ENCODE measurements at places on chromosomes 1 and 21.

DNA sequence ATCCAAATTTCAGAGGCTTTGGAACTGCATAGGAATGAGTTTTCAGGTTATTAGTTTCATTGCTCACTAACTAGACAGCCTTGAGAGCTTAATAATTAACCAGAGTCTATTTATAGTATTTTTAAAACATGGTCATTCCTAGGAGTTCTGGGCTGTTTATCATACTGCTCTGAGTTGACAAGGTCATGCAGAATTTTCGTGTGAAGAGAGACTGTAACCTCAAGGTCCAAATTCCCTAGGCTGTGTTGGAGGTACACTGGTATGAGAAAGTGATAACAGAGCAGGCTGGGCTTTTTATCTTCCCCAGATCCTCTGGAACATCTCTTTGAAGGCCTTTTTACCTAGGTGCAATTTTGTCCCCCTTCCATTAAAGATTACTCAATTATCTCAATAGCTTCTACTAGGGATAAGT, 736.3 kb downstream of the LTN1 start:
- DNase-seq = no peak

- no peak for DNase-seq
These were observed 186.4 kb upstream of the ZNHIT6 start for GRCh38 chr1:85894651-85895050.

DNA sequence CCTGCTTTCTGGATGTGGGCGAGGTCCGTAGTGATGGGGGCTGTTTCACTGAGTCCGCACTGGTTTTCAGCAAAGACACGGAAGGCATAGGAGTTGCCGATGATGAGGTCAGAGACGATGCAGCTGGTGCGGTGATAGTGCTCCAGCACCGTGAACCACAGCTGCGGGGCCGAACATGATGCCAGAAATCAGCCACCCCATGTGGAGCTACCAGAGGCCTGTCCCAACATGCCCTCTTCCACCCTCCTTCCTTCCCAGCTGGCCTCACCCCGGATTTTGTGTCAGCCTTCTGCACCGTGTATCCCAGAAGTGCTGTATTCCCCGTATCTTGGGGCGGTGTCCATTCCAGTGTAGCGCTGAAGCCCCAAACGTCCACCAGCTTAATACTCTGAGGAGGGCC, 10.0 kb downstream of the MYBPHL start:
- no peak for DNase-seq

- no peak for DNase-seq
These were observed 384.3 kb downstream of the NTNG1 start for GRCh38 chr1:107525145-107525544.

- no peak for DNase-seq
These were observed 9.8 kb downstream of the CACYBP start for GRCh38 chr1:175009532-175009931.

- DNase-seq = no peak
These were observed 45.9 kb downstream of the LUZP1 start for GRCh38 chr1:23122796-23123195.

- no peak for DNase-seq
These were observed 5.2 kb upstream of the S100A2 start for GRCh38 chr1:153570874-153571273.

- DNase-seq = no peak
These were observed 235.6 kb downstream of the OMA1 start for GRCh38 chr1:58310881-58311280.

DNA sequence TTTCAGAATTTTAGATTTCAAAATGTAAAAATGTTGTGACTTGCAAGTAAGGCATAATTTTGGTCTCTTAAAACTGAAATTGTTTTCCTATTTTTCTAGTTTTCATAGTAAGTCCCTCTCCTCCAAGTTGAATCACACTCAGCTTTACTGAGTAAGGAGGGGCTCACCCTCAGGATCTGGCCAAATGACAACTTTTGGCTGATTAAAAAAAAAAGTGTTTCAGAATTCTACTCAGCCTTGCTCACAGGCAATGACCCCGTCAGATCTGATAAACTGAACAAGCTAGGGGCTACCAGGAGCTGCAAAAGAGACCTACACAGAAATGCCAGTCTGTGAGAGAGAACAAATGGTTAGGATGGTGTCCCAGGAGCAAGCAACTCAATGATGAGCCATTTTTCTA, 159.8 kb downstream of the PBX1 start:
- DNase-seq = no peak

- DNase-seq = no peak
These were observed 305.9 kb downstream of the BARHL2 start for GRCh38 chr1:90411185-90411584.

DNA sequence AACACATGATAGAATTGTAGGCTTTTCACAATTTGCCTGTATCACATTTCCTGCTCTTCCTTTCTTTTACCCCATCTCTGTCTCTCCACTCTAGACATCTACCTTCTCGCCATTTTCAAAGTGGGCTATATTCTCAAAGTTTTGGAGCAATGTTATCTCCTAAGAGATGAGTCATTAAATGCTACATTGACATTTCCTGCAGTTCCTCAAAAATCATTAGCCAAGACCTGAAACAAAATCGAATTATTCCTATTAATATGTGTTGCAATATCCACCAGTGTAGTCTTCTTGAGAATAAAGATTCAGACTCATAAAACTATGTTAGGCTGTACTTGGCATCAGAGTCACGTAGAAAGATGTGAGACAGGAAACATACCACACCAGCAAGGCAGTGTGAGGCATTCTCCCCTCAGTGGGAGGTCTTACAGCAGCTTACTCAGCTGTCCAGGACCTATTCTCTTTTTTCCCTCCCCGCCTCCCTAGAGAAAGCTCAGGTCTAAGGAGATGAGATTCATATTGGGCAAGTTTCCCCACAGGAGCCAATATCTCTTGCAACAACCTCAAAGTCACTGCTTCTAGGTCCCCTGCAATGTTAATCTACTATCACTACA, 38.8 kb downstream of the FRRS1 start:
- DNase-seq = no peak

DNA sequence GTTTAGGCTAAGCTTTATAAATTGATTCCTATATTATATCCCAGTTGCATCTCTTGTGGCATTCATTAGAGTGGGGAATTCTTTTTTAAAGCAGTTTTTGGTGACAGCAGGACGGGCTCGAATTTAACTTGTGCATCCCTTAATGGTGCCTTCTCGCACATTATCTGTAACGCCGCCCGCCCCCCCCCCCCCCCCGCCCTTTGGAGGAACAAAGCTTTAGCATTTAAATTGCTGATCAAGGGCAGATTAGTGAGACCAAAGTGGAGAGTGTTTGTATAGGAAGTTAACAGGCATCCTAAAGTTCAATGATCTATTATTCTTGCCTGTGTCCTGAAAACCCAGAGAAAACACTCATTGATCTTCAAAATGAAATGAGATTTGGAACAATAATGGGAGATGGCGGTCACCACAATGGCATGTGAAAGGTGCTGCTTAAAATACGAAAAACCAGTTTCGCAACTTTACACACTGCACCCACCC, 2.2 kb downstream of the LMO4 start:
- DNase-seq = no peak

GRCh38 chr1:201598396-201598795, 59.5 kb downstream of the NAV1 start:
- no peak for DNase-seq

DNA sequence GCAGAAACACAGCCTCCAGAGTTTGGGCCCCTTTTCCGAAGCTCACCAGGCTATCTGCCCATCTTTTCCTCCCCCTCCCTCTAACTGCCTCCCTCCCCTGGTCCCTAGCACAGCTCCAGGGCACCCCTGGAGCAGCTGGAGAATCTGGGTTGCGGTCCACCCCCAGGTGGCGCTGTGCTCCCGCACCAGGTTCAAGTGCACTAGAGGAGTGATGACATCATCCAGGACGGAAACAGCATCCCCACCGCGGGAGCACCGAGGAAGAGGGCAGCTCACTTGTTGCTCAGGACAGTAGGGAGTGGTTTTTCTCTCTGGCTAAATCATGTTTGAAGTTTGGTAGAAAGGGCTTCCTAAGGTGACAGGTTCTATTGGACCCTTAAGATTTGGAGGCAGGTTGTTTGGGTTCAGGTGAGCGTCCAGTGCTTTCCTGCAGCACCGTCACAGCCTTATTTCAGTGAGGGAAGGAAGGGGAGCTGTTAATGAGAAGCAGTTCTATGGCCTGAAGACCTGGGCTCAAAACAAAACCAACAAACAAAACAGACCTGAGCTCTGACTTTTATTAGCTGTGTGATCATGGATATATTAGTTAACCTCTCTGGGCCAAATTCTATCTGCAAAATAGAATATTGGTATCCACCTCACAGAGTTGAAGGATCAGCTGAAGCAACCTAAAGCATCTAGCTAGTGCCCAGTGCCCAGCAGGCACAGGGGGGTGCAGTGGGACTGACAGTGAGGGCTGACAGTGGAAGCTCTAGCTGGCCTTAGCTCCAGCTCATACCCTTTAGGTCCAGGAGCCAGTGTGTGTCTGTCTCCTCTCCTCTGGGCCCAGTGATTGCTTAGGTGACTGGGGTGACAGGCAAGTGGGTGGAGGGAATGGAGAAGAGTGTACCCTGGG, 7.5 kb downstream of the SHISA4 start:
- no peak for DNase-seq

- no peak for DNase-seq
These were observed 110.6 kb downstream of the XCL2 start for GRCh38 chr1:168433238-168433637.

DNA sequence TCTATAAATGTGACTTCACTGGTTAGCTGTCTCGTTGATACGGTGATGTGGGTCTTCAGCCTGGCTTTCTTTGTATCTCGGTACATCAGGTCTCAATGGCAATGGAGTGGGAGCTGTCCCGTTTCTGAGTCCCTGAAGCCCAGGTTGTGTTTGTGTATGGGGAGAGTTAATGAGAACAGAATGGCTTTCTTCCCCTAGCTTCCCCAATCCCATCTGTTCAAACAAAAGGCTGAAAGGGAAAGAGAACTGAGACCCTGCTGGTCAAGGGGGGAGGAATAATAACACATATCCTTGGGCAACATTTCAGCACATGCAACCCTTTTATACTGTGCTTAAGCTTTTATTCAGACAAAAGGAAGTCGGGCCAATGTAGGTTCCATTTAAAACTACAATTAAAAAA, 28.4 kb upstream of the CASQ2 start:
- peak; percentile 74 for DNase-seq

DNA sequence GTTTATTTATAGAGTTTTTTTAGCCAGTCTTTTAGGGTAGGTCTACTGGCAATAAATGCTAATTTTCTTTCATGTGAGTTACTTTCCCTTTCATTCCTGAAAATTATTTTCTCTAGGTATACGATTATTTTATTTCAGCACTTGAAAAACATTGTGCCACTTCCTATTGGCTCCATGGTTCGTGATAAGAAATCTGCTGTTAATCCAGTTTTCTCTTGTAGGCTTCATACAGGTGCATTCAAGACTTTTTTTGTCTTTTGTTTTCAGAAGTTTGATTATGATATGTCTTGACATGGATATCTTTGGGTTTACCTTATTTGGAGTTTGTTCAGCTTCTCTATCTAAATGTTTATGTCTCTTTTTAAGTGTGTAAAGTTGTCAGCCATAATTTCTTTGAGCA, 148.3 kb downstream of the HS2ST1 start:
- DNase-seq = no peak

DNA sequence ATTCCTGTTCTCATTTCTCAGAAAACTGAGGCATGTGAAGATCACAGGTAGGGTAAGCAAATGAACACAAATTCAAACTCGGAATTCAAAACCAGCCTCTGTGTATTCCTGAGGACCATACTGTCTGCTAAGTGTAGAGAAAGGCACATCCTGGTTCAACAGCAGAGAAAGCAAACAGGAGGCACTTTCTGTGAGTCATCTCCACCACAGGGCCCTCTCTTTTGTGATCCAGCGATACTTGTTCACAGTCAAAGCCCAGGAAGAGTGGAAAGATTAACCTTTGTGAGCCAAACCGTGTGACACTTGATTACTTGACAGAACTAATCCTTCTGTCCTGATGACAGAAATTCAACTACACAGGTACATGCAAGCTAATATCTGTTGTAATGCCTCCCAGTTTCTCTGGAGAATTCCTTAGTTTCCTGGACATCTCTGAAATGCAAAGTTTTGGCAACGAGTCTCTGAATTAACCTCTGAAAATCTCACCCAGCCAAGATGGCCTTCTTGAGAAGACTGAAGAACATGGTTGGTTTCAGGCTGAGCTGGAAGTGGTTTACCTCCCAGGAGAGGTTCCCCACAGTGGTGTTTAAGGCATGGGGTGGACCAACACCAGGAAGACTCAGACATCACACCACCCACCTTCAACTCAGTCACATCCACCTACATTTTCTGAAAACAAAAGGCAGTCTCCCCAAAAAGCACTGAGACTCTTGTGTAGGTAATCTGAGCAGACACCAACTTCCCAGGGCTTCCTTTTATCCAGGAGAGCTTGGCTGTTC, 98.2 kb upstream of the ERG start:
- DNase-seq = no peak

DNA sequence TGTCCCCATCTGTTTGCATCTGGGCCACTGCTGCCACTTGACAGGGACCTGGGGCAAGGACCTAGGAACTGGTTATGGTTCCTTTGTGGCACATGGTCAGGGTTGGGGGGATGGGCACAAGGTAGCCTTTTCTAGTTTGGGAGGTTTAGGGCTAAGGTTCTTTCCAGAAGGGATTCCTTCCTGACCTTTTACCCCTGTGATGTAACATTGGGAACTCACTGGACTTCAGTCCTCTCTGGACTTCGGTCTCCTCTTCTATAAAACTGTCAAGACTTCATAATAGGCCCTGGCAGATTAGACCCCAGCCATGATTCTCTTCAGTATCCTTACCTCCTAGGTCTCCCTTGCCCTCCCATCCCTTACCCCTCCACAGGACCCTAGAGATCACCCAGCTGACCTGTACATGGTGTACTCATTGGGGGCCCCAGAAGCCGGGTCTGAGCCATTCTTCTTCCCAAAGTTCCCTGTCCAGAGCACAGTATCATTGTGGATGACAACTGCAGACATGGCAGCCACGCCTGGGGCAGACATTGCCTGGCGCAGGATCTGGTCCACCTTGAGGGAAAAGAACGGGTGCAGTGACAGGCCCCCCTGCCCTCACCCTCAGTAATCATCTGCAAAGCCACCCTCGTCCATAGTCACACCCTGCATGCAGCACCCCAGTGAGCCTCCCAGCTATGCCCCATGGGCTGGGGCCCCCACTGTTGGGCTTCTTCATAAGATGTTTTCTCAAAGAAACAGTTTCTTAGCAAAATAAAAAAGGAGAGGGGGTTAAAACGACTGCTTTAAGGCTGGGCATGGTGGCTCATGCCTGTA, 12.9 kb downstream of the LACTBL1 start:
- DNase-seq = no peak

GRCh38 chr1:84433258-84434080, 35.2 kb downstream of the DNASE2B start:
- peak; percentile 13 for DNase-seq

GRCh38 chr1:47792779-47793178, 204.4 kb downstream of the TRABD2B start:
- DNase-seq = no peak

GRCh38 chr1:52402860-52403240, 1.4 kb downstream of the ORC1 start:
- DNase-seq = no peak

DNA sequence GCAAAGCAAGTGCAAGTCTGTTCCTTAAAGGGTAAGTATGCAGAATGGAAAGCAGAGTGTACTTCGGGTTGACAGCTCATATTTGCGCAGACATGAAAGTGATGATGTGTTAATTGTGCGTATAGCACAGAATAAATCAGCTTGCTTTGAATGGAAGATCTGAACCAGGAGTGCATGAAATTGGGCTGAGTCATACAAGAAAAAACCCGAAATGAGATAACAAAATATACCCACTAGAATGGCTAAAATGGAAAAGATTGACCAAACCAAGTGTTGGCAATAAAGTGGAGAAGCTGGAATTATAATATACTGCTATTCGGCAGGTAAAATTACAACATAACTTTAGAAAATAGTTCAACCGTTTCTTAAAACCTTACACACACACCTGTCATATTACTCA, 28.5 kb downstream of the CR1L start:
- no peak for DNase-seq

- peak; percentile 73 for DNase-seq
These were observed 66.2 kb upstream of the WDR26 start for GRCh38 chr1:224500796-224501195.

All from NCI-H524 treated with DMSO at 0.1 percent for 48 hours (cell line).